ENCODE measurements at places on chromosomes 16 and 17. TPM values are rescaled to one million over a fixed set of nuclear protein-coding genes. Genes with fewer than 3 reads are reported as not detected.

The ZNF286A gene
- 32.7 TPM for total RNA-seq

The ABCA8 gene
- total RNA-seq, result not detected

The ITGAL gene
- total RNA-seq, result 660 TPM

The ZSCAN10 gene
- 0.24 TPM for total RNA-seq

The GJD3 gene
- not detected for total RNA-seq

The SLFN14 gene
- 0.10 TPM for total RNA-seq

The TMIGD1 gene
- total RNA-seq, result not detected

All from T-helper 1 cell treated with Interleukin-12 subunit alpha and Interleukin-12 subunit beta and Interleukin-4 antibody, amounts not matched to agents 30 ng/mL and 1 ng/mL, for 36 hours (primary cell).